ENCODE measurements at places on chromosomes 4 and X. TPM values are rescaled to one million over a fixed set of nuclear protein-coding genes. Genes with fewer than 3 reads are reported as not detected.

The GPRASP1 gene
- 1.1 TPM for total RNA-seq

The GRID2 gene
- not detected for total RNA-seq

The CLGN gene
- 0.26 TPM for total RNA-seq

The CT55 gene
- total RNA-seq = not detected

The MAML3 gene
- total RNA-seq = 4.4 TPM

The TBC1D9 gene
- total RNA-seq = 68.8 TPM

The NXF2 gene
- not detected for total RNA-seq

The TRO gene
- total RNA-seq = 1.2 TPM

The TCEAL7 gene
- 0.26 TPM for total RNA-seq

The PAGE1 gene
- not detected for total RNA-seq

The ARAP2 gene
- 0.13 TPM for total RNA-seq

The SPANXN3 gene
- not detected for total RNA-seq

The ADAM29 gene
- total RNA-seq = not detected

The SRD5A3 gene
- total RNA-seq = 9.5 TPM

The IL1RAPL2 gene
- total RNA-seq = not detected

The SPANXB1 gene
- not detected for total RNA-seq

The SCFD2 gene
- 11.3 TPM for total RNA-seq

The F11 gene
- total RNA-seq = not detected

The RNF175 gene
- total RNA-seq = not detected

The SPIN4 gene
- total RNA-seq = 6.8 TPM

The WDR17 gene
- under 0.01 TPM for total RNA-seq

The TCEAL3 gene
- total RNA-seq = 4.6 TPM

The RPS6KA6 gene
- total RNA-seq = 0.63 TPM

The MAGEC3 gene
- not detected for total RNA-seq

The MUC7 gene
- total RNA-seq = not detected

The TMEM164 gene
- total RNA-seq = 13.6 TPM

The CLCN4 gene
- 6.3 TPM for total RNA-seq

The FAM184B gene
- total RNA-seq = not detected

The HERC5 gene
- total RNA-seq = 3.4 TPM

The PRICKLE3 gene
- total RNA-seq = 3.0 TPM

The NMU gene
- not detected for total RNA-seq

The VCX3B gene
- not detected for total RNA-seq

The SCOC gene
- total RNA-seq = 37.6 TPM

The TMSB15B gene
- total RNA-seq = 8.3 TPM

The RAB39B gene
- total RNA-seq = 0.13 TPM

The SUPT20HL2 gene
- not detected for total RNA-seq

The VCX2 gene
- not detected for total RNA-seq

The ZFX gene
- 57.3 TPM for total RNA-seq

The LRBA gene
- 41.8 TPM for total RNA-seq

The WAS gene
- not detected for total RNA-seq

The PITX2 gene
- under 0.01 TPM for total RNA-seq

The ADGRG2 gene
- total RNA-seq = not detected

The PPP4R3C gene
- not detected for total RNA-seq

The TAF7L gene
- 0.13 TPM for total RNA-seq

The IL9R gene
- total RNA-seq = under 0.01 TPM

The AFAP1 gene
- total RNA-seq = 19.3 TPM

The QRFPR gene
- total RNA-seq = 0.90 TPM

The FGFR3 gene
- 2.4 TPM for total RNA-seq

The CYTL1 gene
- 41.8 TPM for total RNA-seq

The NEXMIF gene
- total RNA-seq = not detected

The USP27X gene
- total RNA-seq = 3.0 TPM

The HERC6 gene
- 5.4 TPM for total RNA-seq

The FGF13 gene
- total RNA-seq = 25.7 TPM

The DAPP1 gene
- total RNA-seq = not detected

The ZNF718 gene
- 3.9 TPM for total RNA-seq

The POLA1 gene
- total RNA-seq = 16.3 TPM

The USP51 gene
- 0.39 TPM for total RNA-seq

The TDO2 gene
- total RNA-seq = not detected
